ENCODE measurements at places on chromosomes 3 and 15.

- DNase-seq: no peak
These were observed 269.8 kb upstream of the ADAMTS9 start for GRCh38 chr3:64957408-64958198.

- no peak for DNase-seq
These were observed 63.6 kb downstream of the CLDN1 start for GRCh38 chr3:190258634-190259033.

DNA sequence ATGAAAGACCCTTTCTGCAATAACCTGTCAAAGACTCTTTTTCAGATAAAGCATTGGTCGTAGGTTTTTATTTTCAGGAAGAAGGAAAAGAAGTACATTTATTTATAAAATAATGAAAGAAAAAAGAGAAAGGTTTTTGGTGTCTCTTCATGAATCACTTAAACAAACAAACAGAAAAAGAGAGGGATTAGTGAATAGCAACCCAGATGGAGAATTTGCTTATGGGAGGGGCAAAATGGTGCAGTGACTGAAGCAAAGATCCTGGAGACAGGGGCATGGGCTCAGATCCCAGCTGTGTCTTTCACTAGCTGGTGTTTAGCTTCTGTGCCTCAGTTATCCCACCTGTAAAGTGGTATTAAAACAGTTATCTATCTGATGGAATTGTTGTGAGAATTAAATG is 78.6 kb upstream of the PFN2 start:
- DNase-seq: no peak

- DNase-seq: no peak
These were observed 4.6 kb downstream of the WDR53 start for GRCh38 chr3:196563721-196564225.

GRCh38 chr15:66483131-66483566 is 14.4 kb downstream of the SNAPC5 start:
- peak; percentile 73 for DNase-seq

GRCh38 chr3:64049136-64049535 is 25.8 kb upstream of the PSMD6 start:
- no peak for DNase-seq

- no peak for DNase-seq
These were observed 7.0 kb downstream of the SMAD3 start for GRCh38 chr15:67072442-67072841.

DNA sequence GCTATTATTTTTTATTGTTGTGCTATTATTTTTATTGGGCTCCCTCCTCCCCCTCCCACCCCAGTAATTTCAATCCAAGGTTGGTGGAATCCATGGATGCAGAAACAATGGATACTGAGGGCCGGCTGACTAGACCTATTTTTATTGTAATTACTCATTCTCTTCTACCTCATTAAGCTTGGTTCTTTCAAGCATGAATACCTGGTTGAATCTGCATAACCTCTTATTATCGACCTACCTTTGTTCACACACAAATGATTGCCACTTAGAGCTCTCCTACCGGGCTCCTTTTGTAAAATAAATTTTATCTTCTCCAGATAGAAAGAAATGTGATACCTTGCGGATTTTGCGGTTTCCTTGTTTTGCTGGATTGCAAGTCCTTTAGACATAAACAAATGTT is 31.6 kb downstream of the BTD start:
- DNase-seq: no peak

DNA sequence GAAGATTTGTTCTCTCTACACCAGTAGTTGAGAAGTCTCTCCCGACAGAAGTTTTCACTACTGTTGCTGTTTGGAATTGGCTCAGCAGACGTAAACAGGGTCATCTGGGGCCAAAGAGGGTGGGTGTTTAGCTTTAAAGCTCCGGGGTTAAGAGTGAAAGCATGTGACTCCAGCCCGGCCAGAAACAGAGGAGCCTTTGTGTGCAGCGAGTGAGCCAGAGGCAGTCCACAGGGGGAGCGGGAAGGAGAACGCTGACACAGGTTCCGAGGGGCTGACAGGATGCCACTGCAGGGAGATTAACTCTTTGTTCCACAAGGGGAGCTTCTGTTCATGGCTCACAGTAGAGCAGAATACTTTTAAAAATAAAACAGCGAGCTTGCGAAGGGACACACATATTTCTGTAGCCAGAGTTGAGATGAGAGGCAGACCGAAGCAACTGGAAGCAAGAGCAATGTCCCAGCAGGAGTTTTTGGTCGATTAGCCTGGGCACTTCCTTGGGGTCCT is 26.9 kb downstream of the BMF start:
- DNase-seq: peak; percentile 59

DNA sequence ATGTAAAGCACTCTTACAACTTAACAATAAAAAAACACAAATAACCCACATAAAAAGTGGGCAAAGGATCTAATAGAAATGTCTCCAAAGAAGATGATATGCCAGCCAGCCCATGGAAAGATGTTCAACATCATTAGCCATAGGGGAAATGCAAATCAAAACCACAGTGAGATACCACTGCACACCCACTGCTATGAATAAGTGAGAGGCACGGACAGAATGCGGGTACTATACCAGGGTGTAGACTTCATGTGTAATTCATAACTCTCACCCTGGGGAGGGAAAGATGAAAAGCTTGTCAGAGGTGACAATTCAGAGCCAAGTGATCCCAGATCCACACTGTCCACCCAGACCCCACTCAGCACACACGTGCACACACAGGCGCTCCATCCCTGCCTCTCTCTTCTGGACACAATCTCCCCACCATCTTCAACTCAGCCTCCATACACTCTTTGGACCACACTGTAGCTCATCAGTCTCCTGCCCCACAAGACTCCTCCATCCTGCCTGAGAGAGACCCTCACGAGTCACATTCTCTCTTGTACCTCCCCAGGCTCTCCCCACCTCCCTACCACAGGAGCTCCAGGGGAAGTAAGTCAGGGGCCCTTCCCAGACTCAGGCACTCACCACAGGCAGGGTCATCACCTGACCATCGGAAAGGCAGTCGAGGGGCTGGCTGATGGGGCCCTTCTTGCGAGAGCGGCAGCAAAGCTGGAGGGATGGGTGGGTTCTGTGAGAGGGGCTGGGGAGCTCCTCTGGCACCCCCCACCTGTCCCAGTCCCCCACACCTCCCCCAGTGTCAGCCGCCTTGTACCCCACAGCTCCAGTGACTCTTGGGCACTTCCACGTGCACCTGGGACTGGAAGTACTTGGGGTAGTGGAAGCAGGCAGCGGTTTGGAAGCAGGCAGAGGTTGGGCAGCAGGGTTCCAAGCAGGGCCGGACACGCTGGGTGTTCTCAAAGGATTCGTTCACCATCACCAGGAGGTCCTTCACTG is 21.3 kb downstream of the PLA2G4E start:
- no peak for DNase-seq

- DNase-seq: no peak
These were observed 90.4 kb downstream of the XXYLT1 start for GRCh38 chr3:195180490-195181112.

- no peak for DNase-seq
These were observed 59.8 kb downstream of the PIK3R4 start for GRCh38 chr3:130686833-130687232.

DNA sequence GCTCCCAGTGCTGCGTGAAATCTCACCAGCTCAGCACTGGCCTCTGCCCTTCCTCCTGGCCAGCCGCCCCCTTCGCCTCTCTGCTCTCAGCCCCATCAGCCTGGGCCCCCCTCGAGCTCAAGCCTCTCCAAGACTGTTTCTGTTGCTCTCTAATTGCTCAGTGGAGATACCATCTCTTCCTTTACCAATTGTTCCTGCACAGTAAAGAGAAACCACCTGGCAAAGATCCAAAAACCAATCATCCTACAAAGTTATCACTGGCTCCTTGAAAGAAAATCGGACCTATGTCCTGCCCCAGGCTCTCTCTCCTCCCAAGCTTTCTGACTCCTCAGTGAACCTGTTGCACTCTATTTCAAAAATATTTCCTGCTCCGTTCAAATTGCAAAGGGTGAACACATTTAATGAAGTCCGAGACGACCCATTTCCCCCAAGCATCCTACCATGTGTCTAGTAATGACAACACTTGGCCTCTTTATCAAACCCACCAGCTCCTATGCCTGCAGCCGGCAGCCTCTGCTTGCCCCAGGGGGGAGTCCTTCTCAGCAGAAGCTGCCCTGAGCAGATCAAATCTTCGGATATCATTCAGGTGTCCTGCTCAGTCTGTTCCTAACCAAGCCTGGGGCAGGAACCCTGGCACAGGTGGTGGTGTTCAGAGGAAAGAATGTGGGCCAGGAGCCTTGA is 53.7 kb upstream of the FAM174B start:
- no peak for DNase-seq

- DNase-seq: no peak
These were observed 14.7 kb upstream of the SYNM start for GRCh38 chr15:99090011-99090699.

DNA sequence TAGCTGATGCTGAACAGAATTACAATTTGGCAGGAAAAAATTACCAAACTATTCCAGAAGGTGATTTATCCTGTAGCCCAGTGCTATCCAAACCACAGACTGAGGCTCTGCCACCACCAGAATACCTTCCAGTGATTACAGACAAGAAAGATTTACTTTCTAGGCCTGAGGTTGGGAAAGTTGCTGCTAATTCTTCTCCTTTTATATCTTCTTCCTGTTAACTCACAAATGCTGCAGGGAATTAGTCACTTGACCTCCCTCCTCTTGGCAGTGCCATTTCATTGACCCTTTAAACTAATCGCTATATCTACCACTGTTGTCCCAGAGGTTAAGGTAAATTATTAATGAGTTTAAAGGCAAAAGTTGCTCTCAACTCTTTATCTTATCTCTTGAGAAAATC is 118.4 kb downstream of the CTNNB1 start:
- no peak for DNase-seq

DNA sequence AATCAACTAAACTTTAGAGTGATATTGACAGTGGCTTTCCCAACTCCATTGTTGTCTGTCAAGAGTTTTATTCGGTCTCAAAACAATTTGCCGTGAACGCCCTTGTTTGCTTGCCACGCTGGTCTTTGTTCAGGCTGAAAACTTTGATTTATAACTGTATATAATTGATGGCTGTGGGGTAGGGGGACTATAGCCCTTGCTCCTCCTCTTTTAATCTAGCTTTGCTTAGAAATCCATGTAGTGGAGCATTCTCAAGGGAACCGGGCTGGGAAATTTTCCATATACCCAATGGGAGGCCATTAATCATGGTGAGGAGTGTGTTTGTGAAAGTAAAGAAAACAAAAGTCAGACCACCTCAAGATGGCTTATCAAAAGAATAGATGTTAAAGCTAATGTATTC is 339.8 kb upstream of the RARB start:
- no peak for DNase-seq

DNA sequence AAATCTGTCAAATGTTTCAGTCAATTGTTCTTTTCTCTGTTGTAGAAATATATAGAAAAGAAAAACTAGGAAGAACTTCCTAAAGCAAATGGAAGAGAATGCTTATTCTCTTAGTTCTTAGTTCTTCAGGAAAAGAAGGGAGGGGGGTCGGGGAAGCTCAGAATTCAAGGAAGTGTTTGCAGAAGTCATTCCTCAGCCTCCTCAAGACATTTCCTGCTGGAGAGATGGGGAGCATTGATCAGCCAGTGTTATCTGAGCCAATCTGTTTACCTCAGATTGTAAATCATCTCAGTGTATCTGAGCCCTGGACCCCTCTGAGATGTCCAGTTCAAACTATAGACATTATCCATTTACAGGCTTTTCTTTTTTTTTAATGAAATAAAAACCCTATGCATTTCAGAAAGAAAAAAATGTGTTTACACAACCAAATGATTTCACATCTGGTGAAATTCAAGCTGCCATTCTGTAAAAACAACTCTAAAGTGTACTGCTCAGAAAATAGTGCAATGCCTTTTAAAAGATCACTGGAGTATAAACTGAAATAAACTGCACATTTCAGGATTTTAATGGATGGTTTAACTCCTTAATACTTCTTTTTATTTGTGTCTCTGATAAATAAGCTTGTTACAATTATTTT is 460.7 kb downstream of the ROBO1 start:
- no peak for DNase-seq

DNA sequence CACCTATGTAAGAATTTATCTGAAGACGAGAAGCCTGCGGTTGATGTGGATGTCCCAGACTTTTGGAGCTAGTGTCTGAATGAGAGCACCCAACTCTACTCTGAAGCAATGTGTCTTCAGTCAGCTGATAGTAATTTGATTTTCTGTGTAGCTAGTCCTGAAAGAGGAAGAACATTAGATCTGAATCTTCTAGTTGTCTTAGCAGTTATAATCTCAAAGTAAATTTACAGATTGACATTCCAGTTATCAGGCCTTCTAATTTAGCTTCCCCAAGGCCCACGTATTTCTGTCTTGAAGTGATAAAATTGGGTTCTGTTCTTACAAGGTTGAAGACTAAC is 1.5 kb downstream of the TCAIM start:
- no peak for DNase-seq

GRCh38 chr15:64024172-64025050 is 21.9 kb downstream of the DAPK2 start:
- peak; percentile 21 for DNase-seq

Data from T47D (cell line).